Cardiac muscle cell (in vitro differentiated cells and primary cell): ENCODE measurements at places on chromosomes 4 and X.

- no peak for DNase-seq
Measured at GRCh38 chrX:106585478-106585877, 26.3 kb upstream of the RADX start.

GRCh38 chrX:47145395-47146120 lies 537 bp downstream of the RBM10 start:
- DNase-seq: no peak

DNA sequence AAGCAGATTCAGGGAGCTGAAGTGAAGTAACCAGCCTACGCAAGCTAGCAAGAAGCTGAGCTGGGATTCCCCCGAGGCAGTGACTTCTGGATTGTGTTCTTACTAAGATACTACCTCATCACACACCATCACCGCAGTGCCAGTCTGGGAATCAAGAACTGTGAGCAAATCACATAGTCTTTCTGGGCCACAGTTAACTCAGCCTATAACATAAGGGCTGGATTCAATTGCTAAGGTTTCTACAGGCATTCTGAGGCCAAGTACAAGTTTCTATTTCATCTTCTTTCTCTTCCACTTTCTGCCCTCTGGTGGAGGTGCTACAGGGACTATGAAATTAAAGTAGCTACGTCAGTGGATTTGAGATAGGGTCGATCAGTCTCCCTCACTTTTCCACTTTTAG lies 1.4 kb upstream of the CORIN start:
- DNase-seq: peak; percentile 65

DNA sequence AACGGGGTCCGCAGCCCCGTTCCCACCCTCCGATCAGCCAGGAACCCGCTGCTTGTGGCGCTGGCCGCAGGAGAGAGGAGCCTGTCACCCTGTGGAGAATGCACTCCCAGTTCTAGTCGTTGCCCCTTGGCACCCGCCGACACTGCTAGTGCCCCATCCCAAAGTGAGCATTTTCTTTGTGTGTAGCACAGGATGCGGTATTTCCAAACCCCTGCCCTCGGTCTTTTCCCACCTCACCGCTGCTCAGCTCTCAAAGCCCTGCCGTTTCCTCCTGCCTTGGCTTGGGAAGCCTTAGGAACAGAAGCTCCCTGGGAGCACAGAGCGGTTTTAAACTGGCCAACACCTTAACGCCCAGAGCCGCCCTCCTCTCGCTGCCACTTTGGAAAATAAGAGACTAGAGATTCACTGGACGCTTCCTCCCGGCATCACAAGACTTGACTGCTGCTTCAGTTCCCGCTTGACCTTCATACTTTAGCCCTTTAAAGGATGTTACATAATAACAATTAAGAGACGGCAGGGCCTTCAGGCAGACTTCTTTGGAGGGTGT lies 772 bp downstream of the CYP4V2 start:
- peak; percentile 59 for DNase-seq

DNA sequence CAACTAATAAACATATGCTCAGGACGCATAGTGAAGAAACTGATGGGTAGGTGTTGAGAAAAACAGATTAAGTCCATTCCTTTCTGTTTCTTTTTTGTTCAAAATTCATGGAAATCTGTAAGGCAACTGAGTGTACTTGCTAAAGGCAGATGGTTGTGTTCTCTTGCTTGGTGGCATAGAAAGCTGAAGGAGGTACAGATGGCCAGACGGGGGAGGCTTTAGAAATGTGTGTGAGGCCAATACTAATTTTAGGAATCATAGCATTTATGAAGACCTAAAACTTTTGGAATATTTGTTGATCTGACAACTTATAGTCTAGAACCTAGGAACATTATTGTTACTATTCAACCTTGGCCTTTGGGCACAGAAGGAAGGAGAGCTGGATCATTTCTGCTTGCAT lies 56.8 kb upstream of the EMCN start:
- no peak for DNase-seq

GRCh38 chr4:7478665-7479064 lies 43.9 kb upstream of the PSAPL1 start:
- DNase-seq: no peak

DNA sequence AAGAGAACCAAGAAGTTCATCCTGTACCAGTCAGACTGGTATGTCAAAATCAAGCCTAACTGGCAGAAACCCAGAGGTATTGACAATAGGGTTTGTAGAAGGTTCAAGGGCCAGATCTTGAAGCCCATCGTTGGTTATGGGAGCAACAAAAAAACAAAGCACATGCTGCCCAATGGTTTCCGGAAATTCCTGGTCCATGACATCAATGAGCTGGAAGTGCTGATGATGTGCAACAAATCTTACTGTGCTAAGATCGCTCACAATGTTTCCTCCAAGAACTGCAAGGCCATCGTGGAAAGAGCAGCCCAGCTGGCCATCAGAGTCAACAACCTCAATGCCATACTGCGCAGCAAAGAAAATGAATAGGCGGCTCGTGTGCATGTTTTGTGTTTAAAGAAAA lies 172.7 kb upstream of the MED14 start:
- no peak for DNase-seq

GRCh38 chrX:23194885-23195554 lies 139.6 kb upstream of the PTCHD1 start:
- no peak for DNase-seq

DNA sequence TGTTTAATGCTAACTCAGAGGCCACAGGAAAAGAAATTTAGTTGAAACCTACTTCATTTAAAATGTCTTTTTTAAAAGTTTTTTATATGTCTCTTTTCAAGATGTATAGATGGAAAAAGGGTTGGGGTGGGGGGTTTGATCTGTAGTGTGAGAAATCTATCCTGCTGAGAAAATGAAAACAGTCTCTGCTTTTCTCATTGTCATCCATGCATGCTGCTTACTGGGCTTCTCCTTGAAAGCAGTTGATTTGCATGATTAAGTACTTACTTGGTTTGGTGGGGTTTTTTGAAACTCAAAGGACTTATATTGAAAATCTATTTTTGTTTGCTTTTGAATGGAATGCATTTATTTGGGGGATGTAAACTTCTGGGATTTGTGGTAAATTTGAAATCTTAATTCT lies 313.6 kb upstream of the DKK2 start:
- no peak for DNase-seq

DNA sequence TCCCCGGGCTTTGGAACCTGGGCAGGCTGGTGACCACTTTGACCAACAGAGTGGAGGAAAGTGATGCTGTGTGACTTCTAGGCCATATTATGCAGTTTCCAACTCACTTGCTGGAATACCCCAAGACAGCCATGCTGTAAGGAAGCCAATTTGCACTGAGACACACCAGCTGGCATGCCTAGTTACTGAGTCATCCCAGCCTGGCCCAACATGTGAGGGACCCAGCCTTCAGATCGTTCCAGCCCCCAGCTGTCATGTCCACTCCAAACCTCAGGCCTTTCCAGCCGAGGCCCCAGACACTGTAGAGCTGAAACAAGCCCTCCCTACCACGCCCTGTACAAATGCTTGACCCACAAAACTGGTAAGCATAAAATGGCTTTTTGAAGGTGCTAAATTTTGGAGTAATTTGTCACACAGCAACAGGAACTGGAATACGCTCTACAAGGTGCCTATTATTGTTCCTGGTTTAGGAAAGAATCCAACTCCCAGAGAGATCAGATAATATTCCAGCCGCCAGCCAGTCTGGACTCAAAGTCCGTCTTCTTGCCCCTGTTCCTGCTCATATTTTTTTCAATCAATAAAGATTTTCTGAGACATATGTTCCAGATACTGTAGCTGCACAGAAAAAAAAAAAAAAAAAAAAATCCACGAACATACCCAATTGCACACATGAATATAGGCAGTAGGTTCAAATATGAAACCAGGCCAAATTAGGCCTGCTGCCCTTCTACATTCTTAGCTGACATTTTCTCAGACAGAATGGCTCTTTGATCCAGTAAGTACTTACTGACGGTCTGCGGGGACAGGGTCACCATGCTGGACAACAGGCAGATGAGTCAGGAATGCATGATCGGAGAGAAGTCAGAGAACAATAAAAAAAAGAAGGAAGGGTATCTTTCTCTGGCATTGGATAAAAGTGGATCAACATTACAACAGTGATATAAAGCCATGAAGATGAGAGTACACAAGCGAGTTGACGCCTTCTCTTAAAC lies 35.1 kb downstream of the SH3KBP1 start:
- DNase-seq: peak; percentile 84

GRCh38 chr4:11632483-11632882 lies 203.8 kb upstream of the HS3ST1 start:
- no peak for DNase-seq

- no peak for DNase-seq
Measured at GRCh38 chr4:3525532-3526430, 6.4 kb downstream of the LRPAP1 start.

DNA sequence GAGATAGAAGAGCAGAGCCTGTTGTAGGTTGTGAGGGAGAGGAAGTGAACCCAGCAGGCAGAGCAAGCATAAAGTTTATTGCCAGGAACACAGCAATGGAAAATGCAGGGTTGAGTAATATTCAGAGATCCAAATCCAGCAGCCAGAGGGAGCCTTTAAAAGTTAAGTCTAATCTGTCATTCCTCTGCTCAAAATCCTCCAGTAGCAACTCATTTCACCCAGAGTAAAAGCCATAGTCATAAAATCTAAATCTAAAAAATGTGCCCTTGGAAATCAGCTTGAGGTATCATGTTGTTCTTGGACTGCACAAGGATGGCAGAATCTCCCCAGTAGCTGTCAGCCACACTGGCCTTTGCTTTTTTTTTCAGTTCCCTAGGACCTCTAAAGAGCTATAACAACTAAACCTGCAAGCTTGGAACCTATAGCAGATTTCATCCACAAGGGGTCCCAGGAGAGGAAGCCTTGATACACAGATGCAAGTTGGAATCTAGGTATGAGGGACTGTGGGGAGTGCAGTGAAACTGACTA lies 62.9 kb upstream of the FRAS1 start:
- DNase-seq: peak; percentile 86

DNA sequence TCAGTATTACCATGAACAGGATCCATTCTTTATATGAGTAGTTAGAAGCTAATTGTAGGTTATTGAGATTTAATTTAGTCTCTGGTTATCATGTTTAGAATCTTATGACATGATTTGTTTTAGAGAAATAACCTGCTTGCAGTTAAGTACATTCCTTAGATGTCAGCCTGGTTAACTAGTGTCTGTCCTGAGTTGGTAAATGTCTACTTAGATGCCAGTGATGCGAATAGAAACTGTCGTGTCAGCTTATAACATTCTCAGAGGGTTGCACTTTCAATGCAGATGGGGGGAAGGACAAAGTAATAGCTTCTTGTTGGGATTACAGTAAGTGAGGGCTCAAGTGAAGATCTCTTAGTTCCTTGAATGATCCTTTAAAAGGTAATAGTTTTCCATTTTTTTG lies 227.8 kb upstream of the SPRY1 start:
- no peak for DNase-seq

DNA sequence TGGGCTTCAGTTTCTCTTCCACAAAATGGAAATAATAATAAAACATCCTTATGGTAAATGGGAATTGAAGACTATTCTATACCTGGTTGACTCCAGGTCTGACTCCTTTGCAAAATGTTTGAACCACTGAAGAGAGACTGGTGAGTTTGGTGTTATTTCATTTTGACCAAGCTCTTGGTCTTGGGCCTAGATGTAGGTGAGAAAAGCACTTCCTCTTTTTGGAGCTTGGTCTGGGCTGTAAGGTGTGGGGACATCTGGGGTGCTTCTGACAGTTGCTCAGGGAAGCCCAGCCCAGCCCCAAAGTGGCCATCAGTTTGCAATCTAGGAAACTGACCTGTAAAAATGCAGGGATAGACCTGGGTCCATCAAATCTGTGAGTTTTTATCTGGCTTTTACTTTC lies 26.8 kb upstream of the SOD3 start:
- DNase-seq: no peak

DNA sequence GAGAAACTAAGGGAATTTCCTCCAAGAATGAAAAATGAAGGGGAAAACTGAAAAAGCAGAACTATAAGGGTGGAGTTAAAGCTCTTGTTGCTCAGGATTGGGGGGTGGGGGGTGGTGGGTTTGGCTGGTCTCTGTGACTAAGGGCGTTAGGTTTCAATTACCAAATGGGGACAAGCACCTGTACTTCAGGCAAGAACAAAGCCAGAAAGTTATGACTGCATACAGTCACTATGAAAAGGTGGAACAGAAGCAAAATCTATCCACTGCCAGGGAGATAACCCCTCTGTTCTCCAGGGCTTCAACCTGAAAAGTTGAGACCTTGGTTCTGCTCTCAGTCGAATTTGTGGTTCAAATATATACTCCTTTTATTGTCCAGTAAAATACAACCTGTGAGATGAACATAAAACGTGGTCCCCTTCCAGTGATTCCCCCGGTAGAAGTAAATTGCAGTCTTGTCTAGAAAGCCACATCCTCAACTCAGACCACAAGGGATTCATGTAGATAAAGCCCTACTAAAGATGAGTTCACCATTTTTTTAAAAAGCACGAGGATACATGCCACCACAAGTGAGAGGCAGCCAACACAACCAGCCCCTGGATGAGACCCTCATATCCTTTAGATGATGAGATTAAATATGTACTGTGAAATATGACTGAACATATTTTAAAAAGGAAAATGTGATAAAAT lies 257.1 kb upstream of the RPS6KA3 start:
- no peak for DNase-seq

DNA sequence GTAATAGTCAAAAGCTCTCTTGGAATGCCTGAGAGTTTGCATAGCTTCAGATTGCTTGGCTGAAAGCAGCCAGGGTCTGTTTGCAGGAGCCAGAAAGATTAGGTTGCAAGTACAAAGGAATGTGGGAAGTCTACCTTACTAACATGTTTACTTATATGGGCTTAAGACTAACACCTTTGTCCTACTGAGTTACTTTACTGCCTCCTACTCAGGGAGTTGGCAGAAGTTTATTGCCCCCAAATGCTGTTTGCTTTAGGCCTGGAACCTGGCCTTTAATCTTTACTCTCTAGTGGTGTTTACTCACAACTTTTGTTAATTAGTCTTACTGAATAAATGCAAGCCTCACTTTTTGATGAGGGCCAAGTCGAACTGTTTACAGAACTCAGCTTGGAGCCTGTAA lies 219.4 kb upstream of the ZC4H2 start:
- DNase-seq: no peak

DNA sequence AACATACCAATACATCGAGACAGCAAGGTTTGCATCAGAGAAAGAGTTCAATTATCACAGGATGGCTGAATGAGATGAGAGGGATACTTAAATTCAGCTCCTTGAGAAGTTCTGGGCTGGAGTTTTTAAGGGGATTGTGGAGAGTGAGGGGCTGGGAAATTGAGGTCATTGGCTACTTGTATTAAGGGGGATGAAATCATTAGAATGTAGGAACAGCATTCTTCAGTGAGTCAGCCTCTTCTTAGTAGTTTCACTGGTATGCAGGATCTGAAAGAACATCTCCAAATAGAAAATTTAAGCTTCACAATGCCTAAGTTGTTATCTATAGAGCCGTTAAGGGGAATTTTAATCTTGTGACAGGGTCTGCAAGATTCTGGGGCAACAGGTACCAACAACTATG lies 211.6 kb upstream of the TAPT1 start:
- DNase-seq: no peak

- no peak for DNase-seq
Measured at GRCh38 chrX:39891781-39892180, 206.0 kb downstream of the BCOR start.
